ENCODE measurements at places on chromosomes 5 and 9. TPM values are rescaled to one million over a fixed set of nuclear protein-coding genes. Genes with fewer than 3 reads are reported as not detected.
A peak's percentile ranks its signal among the peaks of the same experiment; 100 is the strongest.

SH3TC2 gene
- 1.9 TPM for total RNA-seq

SEC61B gene
- total RNA-seq = 203 TPM

MAMDC4 gene
- total RNA-seq = 4.1 TPM

ZNF462 gene
- 60.4 TPM for total RNA-seq

BAAT gene
- total RNA-seq = not detected

- no peak for DNase-seq
Observed at GRCh38 chr5:170108266-170108785, 2.6 kb downstream of the FOXI1 start.

GRCh38 chr5:1011226-1011631 lies 2.6 kb downstream of the NKD2 start:
- peak; percentile 65 for DNase-seq

- DNase-seq = no peak
Observed at GRCh38 chr9:127537014-127537413, 75.1 kb upstream of the STXBP1 start.

DNA sequence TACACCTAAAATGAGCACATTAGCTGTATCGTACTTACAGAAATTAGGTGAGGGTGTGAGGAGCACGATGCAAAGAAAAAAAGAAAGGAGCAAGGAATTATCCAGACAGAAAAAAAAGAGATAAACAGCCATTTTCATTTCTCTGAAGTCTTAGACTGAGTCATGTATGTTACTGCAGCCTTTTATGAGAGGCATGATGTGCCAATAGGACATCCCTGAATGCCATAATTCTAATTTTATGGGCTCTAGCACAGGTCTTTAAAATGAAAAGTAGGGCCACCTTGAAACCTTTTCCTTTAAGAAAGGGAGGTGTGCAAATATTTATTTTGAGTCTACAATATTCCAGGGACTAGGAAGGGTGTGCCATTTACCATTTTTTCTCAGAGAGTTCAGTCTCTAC lies 74.1 kb upstream of the PTPRD start:
- DNase-seq = no peak

- DNase-seq = no peak
Observed at GRCh38 chr5:36755920-36756488, 120.6 kb upstream of the NIPBL start.

GRCh38 chr9:36897019-36897418 lies 137.0 kb downstream of the PAX5 start:
- DNase-seq = no peak

DNA sequence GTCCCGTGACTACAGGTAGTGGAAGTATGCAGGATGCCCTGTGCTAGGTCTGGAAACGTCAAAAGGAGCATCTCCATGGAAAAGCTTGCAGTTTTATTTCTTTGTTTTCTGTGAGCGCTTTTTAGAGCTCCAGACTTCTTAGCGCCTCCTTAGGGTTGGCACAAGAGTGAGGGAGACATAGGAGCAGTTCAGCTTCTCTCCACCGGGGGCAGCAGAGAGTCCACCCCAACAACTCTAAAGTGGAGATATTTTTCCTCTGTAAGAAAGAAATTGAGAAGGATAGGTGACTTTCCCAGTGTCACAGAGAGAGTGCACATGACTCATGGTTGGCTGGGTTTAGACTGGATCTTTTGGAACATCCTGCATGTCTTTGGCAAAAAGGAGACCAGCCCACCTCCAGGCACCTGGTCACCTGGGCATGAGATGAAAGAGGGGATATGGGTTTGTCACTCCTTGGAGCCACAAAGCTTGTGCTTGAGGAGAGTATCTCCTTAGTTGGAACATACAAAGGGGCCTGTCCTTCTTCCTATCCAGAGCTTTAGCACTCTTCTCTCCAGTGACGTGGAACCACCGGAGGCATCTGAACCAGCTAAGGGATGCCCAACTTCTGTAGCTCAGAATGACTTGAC lies 637.7 kb downstream of the SEMA5A start:
- peak; percentile 32 for DNase-seq

All from thyroid gland (tissue), 4 donors.